ENCODE measurements at places on chromosomes 12 and 14. TPM values are rescaled to one million over a fixed set of nuclear protein-coding genes. Genes with fewer than 3 reads are reported as not detected.

EXOC5 gene
- 77.2 TPM for total RNA-seq

DNA sequence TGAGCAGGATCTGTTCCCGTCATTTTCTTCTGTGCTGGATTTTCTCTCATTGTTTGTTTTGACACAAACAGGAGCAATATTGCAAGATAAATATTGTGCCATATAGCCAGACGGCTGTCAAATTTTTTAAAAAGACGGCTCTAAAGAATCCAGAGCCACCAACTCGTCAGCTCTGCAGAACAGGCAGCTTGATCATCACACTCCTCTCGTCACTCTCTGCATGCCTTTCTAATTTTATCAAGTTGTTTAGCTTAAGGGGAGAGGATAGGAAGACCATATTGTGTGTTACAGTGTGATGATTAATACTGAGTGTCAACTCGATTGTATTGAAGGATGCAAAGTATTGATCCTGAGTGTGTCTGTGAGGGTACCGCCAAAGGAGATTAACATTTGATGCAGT lies 562.8 kb downstream of the GALC start:
- no peak for DNase-seq

DNA sequence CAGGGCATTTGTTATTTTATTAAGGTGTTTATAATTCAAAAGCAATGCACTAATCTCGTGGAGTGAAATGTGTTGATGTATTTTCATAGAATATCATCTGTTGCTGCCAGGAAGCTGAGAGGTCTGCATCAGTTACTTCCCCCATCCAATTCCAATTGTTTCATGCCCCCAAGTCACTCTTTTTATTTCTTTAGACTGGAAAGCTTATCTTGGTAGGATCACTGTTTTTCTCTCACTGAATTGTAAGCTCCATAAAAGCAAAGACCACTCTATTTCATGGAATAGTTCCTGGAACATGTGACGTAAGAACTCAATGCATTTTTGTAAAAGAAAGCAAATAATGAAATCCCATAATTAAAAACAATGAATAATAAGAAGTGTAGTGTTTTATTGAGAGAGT lies 420.2 kb downstream of the TRHDE start:
- DNase-seq = no peak

GLT1D1 gene
- total RNA-seq = 0.15 TPM

GRCh38 chr12:1050059-1050707 lies 59.2 kb downstream of the ERC1 start:
- DNase-seq = no peak

GRCh38 chr12:82723093-82723492 lies 36.4 kb downstream of the TMTC2 start:
- no peak for DNase-seq

All from activated T-cell treated with anti-CD3 and anti-CD28 coated beads, Interleukin-2, amount 50 U/mL, for 4 hours (primary cell).